ENCODE measurements at places on chromosomes 1 and 21.

GRCh38 chr1:210373628-210373877, 44.9 kb downstream of the HHAT start:
- DNase-seq, result no peak

- DNase-seq, result no peak
Measured at GRCh38 chr1:87329051-87329525, 408 bp downstream of the LMO4 start.

- no peak for DNase-seq
Measured at GRCh38 chr1:90371448-90371813, 345.7 kb downstream of the BARHL2 start.

- no peak for DNase-seq
Measured at GRCh38 chr1:27031235-27032118, 18.8 kb upstream of the TENT5B start.

DNA sequence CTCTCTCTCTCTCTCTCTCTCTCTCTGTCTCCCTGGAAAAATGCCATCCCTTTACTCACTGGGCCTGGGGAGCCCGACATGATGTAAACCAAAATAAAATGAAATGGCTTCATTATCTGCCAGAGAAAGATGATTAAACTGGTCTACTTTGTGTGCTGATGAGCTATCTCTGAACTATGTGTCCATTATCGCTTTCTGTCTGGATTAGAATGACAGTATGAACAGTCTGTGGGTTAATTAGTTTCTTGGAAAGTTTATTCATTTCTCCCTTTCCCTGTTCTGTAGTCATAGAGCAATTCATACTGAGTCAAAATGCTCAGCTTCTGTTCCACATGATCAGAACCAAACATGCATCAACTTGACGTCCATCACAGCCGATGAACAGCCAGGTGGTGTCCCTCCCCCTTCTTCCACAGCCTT, 72.4 kb upstream of the KCND3 start:
- no peak for DNase-seq

DNA sequence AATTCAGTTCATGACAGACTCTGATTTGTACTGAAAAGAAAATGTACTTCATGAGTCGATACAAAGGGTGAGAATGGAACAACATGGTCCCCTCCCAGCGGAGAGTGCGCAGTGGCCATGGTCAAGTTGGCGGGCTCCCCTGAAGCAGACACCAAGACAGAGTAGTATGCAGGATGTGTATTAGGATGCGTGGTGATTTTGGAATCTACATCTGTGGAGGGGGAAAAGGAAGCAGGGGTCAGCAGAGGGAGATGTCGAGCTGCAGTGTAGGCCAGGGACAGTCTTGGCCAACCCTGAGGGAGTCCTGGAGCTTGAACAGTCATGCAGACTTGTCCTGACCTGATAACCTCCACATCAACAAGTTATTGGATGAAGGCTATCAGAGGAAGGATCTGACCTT, 481.0 kb downstream of the OMA1 start:
- DNase-seq, result no peak

- DNase-seq, result no peak
Measured at GRCh38 chr21:28714777-28715464, 277.8 kb downstream of the LTN1 start.

- no peak for DNase-seq
Measured at GRCh38 chr21:40466893-40467483, 380.0 kb downstream of the DSCAM start.

DNA sequence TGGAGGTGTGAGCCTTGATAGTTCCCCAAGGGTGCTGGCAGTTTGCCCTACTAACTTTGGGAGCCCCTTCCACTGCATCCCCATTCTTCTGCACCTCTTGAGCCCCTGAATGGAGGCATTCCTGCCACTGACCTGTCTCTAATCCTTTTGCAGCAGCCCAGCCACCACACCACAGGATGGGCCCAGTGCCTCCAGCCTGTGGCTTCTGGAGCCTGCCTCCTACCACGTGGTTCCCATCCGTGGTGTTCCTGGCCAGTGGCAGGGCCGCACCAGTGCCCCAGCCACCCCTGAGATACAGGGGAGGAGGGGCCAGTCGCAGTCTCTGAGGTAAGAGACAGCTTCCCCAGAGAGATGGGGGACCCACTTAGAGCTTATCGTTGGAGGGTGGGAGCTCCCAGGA, 14.4 kb downstream of the INAVA start:
- DNase-seq, result no peak

DNA sequence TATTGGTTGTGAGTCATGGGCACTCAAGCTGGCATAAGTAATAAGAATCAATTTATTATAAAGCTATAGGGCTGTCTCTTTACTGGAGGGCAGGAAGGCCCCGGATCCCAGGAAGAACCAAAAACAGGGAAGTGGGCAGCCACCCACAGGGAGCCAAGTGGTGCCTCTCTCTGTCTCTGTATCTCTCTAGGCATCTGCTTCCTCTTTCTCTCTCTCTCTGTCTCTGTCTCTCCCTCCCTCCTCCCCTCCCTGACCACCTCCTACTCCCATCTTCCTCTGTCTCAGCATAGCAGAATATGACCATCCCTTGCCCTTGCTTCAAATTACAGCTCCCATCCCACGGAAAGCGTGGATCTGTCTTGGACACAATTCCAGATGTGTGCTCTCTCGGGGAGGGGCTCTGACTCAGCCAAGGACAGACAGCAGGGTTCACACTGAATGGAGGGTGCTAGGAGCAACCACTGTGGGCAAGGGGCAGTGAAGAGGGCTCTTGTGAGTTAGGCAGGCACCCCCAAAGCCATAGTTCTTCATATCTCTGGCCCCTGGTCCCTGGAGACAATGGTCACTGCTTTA, 80.4 kb upstream of the LPGAT1 start:
- DNase-seq, result no peak

DNA sequence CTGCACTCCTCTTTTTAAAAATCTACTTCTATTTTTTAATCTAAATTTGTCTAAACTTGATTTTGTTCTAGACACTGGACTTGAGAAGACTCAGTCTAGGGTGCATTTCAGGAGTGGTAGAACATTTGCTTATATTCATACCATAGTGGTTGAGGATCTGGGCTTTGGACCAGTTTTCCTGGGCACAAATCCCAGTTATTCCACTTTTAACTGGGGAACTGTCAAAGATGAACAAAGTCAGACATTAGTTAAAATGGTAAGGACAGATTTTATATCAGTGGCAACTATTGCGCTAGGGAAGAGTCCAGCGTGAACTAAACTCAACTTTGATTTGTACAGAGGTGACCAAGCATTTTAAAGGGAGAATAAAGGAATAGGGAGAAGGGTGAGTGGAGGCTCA, 102.4 kb downstream of the FMN2 start:
- DNase-seq, result no peak

GRCh38 chr1:245001252-245001651, 136.9 kb upstream of the HNRNPU start:
- DNase-seq, result no peak

GRCh38 chr1:217953330-217953729, 322.2 kb downstream of the SPATA17 start:
- DNase-seq, result no peak

DNA sequence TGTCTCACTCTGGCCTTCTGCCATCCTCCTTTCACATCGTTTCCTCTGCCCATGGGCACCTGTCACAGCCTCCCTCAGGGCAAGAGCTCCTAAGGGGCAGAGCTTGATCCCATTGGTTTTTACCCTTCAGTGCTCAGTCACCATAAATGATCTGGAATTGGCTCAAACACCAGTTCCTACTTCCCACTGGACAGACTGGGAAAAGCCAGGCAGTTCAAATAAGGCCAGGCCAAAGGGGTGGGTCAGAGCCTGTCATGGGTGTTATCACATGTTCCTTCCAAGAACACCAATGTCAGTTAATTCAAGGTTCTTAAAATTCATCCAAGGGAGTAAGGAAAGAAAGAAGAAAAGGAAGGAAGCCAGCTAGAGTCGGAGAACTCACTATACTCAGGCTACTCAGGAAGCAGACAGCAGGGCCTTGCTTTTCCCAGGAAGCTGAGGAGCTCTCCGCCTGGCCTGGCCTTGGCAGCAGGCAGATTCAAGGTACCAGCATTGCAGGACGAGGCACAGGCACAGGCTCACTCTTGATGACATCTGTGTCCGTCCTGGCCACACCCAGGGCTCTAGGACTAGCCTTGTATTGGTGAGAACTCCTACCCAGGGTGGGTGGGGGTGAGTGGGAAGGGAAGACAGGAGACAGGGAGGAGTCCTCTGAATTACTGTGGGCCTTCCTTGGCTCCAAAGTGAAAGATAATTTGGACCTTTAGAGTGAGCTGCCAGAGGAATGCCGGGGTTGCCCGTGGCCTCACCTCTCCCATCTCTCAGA, 32.2 kb upstream of the ARTN start:
- DNase-seq, result no peak

- DNase-seq, result no peak
Measured at GRCh38 chr1:54922921-54923421, 36.0 kb upstream of the DHCR24 start.

GRCh38 chr1:203693721-203694120, 67.1 kb downstream of the ATP2B4 start:
- DNase-seq, result no peak

DNA sequence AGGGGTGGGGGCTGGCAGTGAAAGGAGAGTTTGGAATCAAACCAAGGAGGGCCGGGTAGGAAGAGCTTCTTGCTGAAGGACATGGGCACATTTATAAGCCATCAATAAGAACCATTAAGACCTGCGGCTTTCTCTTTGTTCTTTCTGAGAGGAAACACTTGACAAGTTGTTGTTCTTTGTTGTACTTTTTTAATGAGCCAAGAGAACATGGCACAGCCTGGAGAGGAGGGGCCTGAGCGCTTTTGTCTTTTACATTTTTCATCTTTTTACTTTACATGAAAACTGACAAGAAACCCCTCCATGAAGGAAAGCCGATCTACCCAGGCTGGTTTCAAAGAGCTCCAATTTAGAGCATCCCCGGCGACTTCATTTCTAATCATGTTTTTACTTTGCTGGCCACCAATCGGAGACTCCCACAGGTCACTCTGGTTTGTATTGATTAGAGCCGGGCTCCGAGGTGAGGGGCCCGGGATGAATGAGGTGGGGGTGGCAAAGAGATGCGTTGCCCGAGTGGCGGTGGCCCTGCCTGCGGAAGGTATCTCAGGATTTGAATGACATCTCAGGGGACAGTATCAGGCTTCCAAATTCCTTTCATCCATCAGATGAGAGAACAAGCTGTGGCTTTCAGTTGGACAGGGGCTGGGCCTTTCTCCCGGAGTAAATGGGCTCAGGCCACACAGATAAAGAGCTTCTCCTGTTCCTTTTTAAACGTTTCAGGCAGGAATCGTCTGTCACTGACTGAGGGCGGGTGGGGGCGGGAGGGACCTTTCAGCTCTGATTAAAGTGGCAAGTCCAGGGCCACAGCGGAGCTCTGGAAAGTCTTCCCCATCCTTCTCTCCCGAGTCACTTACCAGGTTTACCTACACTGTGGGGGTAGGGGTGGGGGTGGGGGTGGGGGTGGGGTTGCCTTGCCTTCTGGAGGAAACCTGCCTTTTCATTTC, 138.8 kb upstream of the ARHGEF16 start:
- no peak for DNase-seq

DNA sequence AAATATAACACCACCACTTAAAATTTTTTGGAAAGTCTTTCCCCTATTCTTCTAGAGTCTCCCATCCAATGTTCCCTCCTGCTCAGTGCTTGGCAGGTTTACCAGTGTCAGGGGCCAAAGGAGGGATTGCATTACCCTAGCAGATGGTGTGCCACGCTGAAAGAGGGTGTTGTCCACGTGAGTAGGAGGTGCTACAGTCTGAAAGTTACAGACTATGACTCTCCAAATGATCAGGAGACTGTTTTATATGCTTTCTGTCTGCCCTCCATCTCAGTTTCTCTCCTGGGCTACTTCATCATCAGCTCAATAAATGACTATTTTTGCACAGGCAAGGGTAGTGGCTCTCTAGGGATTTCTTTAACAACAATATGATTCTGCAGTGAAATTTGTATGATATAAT, 31.3 kb upstream of the ANGPTL7 start:
- no peak for DNase-seq

- DNase-seq, result no peak
Measured at GRCh38 chr1:101161619-101162018, 75.2 kb upstream of the S1PR1 start.

DNA sequence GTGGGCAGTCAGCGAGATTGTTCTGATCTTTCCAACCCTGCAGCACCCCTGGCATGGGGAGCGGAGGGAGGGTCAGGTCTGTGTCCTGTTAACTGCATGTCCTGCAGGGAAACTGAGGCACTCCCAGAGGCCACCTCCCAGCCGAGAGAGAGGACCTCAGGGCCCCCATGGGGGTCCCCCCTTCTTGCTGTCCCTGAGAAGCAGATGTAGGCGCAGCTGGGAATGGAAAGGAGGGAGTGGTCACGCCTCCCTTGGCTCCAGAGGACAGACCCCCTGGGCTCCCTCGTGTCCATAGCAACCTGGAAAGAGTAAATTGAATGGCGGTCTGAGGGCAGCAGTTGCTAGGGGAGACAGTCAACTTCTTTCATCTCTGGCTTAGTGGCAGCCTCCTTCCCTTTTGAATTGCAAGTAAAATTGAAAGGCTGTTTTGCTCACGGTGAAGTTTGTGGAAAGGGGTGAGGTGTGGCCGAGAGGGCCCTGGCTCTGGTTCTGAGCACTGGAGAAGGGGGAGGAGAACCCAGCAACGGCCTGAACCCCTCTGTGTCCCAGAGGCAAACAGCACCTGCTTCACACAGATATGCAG, 4.9 kb downstream of the CROCC start:
- DNase-seq, result no peak

GRCh38 chr1:31761883-31762282, 2.3 kb downstream of the ADGRB2 start:
- DNase-seq, result no peak

GRCh38 chr21:26788790-26789189, 56.4 kb downstream of the ADAMTS1 start:
- no peak for DNase-seq

- no peak for DNase-seq
Measured at GRCh38 chr1:78071696-78072095, 25.9 kb downstream of the GIPC2 start.

DNA sequence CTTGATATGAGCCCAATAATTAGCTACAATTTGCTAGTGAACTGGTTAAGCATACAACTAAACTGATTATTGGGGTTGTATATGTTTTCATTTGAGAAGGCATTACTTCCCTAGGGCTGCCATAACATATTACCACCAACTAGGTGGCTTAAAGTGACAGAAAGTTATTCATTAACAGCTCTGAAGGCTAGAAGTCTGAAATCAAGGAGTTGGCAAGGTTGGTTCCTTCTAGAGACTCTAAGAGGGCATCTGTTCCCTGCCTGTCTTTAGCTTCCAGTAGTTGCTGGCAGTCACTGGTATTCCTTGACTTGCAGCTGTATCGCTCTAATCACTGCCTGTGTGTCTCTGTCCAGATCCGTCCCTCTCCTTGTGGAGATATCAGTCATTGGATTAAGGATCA, 86.3 kb downstream of the LHX9 start:
- DNase-seq, result no peak

GRCh38 chr1:201125800-201126199, 1.2 kb downstream of the ASCL5 start:
- DNase-seq, result no peak

DNA sequence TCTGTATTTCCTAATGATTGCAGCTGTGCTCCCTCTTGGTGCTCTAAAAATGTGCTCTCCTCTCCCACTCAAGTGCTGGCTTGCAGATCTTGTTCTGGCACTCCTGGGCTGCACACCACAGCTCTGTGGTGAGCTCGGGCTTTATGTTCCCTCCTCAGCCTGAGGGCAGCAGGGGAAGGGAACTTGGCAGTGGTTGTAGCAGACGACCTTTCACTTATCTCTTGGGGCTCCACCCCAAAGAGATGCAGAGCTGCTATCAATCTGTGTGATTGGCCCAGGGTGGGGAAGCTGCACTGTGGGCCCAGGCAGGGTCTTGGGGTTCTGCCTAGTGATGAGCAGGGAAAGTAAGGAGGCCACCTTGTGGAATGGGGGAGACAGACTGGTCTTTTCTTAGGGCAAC, 143.5 kb upstream of the GORAB start:
- no peak for DNase-seq

GRCh38 chr1:44101328-44101727, 17.3 kb upstream of the KLF17 start:
- DNase-seq, result no peak

Data from SIG-M5 (cell line).